Breast epithelium (tissue), 4 donors: ENCODE measurements at places on chromosomes 5 and 9.

DNA sequence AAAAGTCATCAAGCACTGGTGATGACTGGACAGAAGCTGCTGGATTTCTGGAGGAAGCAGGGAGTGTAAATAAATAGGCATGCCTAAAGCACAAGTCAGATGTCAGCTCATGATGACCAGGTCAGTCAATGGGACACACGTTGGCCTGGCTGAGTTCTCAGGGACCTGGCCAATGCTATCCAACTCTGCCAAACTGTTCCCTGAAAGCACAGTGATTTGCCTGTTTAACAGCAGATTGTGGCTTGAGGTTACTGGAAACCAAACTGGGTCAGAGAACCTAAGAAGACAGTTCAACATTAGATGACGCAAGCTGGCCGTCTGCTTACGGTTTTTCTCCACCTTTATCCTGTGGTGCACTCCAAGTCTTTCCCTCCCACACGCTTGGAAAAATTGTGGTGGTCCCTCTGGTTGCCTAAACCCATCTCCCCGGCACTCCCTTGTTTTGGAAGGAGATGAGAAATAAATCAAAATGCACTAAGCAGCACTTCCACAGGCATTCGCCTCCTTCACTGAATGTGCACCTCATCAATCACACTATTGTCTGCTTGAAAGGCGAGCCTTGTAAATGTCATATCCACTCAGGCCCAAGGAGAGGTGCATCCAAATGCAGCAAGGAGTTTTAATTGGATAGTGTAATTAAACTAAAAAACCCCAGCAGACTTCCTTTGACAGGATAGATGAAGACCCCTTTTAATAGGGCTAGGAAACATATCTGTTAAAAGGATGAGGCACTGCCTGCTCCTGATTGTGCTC is 199.4 kb downstream of the GAPVD1 start:
- no peaks in the 10 kb centered on the region for H3K36me3 ChIP-seq
- H3K4me3 ChIP-seq, result no peak overlapping the region
- H3K27ac ChIP-seq, result peak overlapping the region; percentile 26
- no peaks in the 10 kb centered on the region for H3K27me3 ChIP-seq
- H3K4me1 ChIP-seq, result no peaks in the 10 kb centered on the region

DNA sequence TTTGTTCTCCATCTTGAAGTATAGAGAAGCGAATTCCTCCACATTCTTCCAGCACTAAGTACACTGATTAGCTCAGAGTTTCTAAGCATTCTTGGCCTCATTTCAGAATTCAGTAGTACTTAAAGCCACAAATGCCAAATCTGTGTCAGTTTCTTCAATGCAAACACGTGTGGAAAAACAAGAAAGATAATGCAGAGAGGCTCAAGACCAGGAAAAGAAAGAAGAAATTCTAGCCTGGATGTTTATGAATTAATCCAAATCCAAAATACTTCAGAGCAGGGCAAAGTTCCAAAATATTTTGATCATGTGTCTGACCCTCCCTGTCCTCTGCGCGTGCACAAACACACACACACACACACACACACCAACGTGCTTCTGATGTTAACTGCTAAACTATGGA is 457.6 kb downstream of the SLCO4C1 start:
- no peak overlapping the region for H3K4me3 ChIP-seq
- no peak overlapping the region for H3K27ac ChIP-seq
- H3K4me1 ChIP-seq, result no peaks in the 10 kb centered on the region
- H3K36me3 ChIP-seq, result no peaks in the 10 kb centered on the region

DNA sequence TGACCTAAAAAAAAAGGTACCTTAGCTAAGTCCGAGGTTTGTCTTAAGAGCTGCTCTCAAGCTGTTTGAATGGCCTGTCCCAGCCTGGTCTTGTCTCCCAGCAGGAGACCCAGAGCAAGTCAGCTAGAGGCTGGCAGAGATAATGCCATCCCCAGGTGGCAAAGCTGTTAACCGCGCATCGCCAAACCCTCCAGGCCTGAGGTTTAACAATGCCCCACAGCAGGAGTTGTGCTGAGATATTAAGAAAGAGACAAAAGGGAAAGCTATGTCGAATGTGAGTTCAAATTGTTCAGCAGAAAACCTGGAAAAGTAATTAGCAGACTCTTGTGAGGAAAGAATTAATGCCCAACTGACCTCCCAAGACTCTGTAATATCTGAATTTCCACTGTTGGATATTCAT is 187.1 kb downstream of the FSTL4 start:
- H3K27me3 ChIP-seq, result no peaks in the 10 kb centered on the region
- H3K36me3 ChIP-seq, result no peaks in the 10 kb centered on the region
- H3K27ac ChIP-seq, result no peak overlapping the region
- H3K4me3 ChIP-seq, result no peak overlapping the region
- H3K4me1 ChIP-seq, result peaks cover 6% of the 10 kb centered on the region

DNA sequence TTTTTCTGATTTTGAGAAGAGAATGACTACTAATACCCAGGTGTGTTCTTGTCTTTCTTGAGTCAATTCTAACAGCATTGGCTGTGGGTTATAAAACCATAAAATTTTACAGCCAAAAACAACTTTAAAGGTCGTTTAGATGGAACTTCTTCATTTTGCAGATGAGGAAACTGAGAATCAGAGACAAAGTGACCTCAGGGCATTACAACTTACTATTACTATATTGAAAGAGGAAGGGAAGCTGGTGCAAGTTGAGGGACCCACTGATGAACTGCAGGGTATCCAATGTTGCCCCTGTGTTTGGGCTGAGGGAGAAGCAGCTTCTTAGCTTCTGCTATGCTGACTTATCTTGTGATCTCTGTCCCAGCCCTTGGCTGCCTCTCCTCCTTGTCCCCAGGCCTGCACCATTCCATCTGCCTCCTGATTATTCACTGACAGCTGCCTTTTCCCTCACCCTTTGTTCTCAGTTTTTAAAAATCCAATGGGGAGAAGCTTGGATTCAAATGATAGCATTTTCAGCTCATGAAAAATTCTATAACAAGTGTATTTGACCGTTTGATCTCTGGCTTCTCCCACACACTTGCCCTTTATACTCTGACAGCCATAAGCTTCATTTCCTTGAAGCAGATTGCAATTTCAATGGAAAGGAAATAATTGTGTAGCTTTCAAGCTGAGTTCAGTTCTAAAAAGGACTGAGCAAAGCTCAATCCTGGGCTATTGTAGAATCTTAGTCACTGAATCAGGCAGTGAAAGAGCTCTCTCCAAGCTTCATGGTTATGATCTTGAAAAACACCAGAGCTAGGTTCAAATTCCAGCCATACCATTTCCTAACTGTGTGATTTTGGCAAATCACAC is 68.5 kb downstream of the TMC1 start:
- DNase-seq, result no peak
- H3K4me1 ChIP-seq, result no peaks in the 10 kb centered on the region
- H3K27me3 ChIP-seq, result no peaks in the 10 kb centered on the region
- no peaks in the 10 kb centered on the region for H3K36me3 ChIP-seq
- no peak overlapping the region for H3K4me3 ChIP-seq
- no peak overlapping the region for H3K27ac ChIP-seq

DNA sequence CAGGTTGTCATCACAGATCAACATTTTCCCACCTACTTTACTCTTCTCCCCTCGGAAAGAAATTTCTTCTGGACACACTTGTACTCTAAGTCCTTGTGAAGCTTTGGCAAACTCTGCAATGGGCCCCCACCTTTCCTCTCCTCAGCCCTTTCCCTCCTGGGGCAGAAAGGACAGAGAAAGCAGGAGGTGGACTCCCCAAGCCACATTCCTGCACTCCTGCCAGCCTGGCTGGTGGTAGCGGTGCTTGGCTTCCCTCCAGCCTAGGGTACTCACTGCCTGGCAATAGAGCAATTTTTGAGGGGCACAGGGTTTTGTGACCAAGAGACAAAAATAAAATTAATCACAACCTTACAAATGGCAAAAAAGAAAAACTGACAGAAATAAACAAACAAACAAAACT is 451.4 kb downstream of the ZSWIM6 start:
- no peaks in the 10 kb centered on the region for H3K4me1 ChIP-seq
- no peak overlapping the region for H3K27ac ChIP-seq
- H3K36me3 ChIP-seq, result no peaks in the 10 kb centered on the region
- no peaks in the 10 kb centered on the region for H3K27me3 ChIP-seq

DNA sequence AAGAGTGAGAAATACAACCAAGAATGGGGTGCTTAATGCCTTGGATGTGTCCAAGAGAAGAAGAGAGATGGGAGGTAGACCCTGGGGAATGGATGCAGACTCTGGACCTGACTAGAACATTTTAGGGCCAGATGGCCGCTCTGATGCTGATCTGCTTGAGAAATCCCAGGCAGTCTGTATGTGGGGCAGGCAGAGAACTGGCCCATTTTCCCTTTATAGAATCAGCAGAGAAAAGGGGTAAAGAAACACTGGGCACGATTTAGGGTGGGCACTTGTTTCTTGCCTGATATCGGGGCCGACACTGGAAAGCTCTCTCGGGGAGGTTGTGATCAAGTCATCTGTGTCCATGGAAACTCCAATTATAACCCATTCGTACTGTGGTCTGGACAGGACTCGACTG is 118.5 kb upstream of the FSTL4 start:
- H3K4me3 ChIP-seq, result no peak overlapping the region
- H3K27me3 ChIP-seq, result no peaks in the 10 kb centered on the region
- no peaks in the 10 kb centered on the region for H3K36me3 ChIP-seq
- H3K4me1 ChIP-seq, result no peaks in the 10 kb centered on the region

DNA sequence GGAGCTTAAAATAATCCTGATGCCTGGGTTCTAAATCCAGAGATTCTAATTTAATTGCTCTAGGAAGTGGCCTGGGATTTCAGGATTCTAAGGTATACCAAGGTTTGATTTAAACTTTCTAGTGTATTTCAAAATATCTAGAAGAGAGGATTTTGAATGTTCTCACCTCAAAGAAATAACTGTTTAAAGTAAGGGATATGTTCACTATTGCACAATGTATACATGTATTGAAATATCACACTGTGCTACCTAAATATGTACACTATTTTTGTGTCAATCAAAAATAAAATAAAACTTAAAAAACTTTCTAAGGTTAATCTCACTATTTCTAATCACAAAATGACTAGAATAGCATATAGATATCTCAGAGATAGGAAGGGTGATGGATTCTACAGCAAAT is 34.0 kb downstream of the TNFSF8 start:
- H3K4me1 ChIP-seq, result no peaks in the 10 kb centered on the region
- no peak overlapping the region for H3K4me3 ChIP-seq
- no peaks in the 10 kb centered on the region for H3K36me3 ChIP-seq
- no peaks in the 10 kb centered on the region for H3K27me3 ChIP-seq

- DNase-seq, result no peak
- no peaks in the 10 kb centered on the region for H3K4me1 ChIP-seq
- no peak overlapping the region for H3K4me3 ChIP-seq
- no peak overlapping the region for H3K27ac ChIP-seq
These were observed 123.9 kb downstream of the PPP2R2B start for GRCh38 chr5:146754621-146755020.

GRCh38 chr9:70760228-70760627 is 345.8 kb upstream of the KLF9 start:
- H3K36me3 ChIP-seq, result no peaks in the 10 kb centered on the region
- no peak overlapping the region for H3K4me3 ChIP-seq
- no peaks in the 10 kb centered on the region for H3K27me3 ChIP-seq
- DNase-seq, result no peak

GRCh38 chr5:516980-517379 is 7.3 kb downstream of the SLC9A3 start:
- no peak for DNase-seq
- no peak overlapping the region for H3K4me3 ChIP-seq
- no peaks in the 10 kb centered on the region for H3K27me3 ChIP-seq
- H3K27ac ChIP-seq, result no peak overlapping the region
- no peaks in the 10 kb centered on the region for H3K36me3 ChIP-seq
